ENCODE measurements at places on chromosomes 6 and 20. TPM values are rescaled to one million over a fixed set of nuclear protein-coding genes. Genes with fewer than 3 reads are reported as not detected.

DNA sequence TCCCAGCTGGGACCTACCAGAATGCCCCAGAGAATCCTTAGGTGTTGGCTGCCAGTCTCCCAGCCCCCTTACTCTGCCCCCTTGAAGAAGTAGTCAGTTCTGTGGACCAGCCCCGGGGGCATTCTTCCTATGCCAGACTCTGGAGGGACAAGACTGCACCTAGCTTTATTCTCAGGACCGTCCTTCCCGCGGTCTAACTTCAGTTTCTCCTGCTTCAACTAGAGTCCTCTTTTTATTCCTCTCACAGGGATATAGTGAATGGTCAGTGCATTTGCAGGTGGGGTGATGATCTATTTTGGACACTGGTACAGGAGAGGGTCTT, 35.9 kb upstream of the MDFI start:
- peaks cover 17% of the 10 kb centered on the region for H3K4me1 ChIP-seq
- no peaks in the 10 kb centered on the region for H3K36me3 ChIP-seq
- H3K4me3 ChIP-seq: no peak overlapping the region
- H3K27me3 ChIP-seq: peaks cover 2% of the 10 kb centered on the region
- no peak overlapping the region for H3K27ac ChIP-seq
- DNase-seq: no peak

DNA sequence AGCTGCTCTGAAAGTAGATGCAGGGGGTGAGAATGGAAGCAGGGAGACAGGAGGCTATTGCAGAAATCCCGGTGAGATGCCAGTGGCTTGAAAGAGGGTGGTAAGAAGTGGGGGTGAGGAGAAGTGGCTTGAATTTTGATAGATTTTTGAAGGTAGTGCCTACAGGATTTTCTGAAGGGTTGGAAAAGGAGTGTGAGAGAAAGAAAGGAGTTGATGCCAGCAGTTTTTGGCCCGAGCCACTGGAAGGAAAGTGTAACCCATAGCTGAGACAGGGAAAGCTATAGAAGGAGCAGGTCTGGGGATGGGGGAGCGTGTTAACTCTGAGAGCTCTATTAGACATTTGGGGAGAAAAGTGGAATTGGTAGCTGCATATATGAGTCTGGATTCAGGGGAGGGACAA, 9.7 kb downstream of the ARMC12 start:
- peaks cover 1% of the 10 kb centered on the region for H3K27me3 ChIP-seq
- no peaks in the 10 kb centered on the region for H3K4me1 ChIP-seq
- H3K4me3 ChIP-seq: no peak overlapping the region
- H3K27ac ChIP-seq: no peak overlapping the region

DNA sequence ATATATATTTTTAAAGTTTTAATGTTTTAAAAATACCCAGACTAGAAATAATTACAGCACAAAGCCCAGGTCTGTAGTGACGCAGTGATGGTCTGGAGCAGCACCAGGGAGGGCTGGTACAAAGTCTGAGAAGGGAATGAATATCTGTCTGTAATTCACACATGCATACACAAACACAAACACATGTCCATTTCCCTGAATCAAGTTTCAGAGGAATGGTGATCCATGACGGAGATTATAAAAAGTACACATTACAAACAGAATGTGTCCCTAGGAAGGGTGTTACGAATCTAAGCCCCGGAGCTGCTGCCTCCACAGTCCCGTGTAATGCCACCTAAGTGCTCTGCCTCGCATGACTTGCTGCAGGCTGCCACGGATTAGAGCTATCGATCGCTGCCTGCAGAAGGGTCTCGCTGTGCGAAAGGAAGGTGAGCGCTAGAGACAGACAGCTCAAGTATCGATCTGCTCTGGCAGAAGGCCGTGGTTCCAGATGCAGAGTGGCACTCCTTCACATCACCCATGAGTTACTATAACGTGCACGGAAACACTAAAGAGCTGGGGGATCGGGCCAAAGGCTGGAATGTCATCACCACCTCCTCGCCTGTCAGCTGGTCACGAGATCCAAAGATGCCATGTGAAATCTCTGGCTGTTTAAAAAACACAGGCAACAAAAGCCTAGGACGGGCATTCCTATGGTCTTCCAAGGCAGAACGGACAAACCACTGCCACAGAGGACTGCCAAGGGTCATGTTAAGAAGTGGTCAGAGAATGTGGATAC, 87.1 kb downstream of the INSM1 start:
- no peak for DNase-seq
- peaks cover 7% of the 10 kb centered on the region for H3K4me1 ChIP-seq
- H3K36me3 ChIP-seq: no peaks in the 10 kb centered on the region
- H3K27ac ChIP-seq: no peak overlapping the region

DNA sequence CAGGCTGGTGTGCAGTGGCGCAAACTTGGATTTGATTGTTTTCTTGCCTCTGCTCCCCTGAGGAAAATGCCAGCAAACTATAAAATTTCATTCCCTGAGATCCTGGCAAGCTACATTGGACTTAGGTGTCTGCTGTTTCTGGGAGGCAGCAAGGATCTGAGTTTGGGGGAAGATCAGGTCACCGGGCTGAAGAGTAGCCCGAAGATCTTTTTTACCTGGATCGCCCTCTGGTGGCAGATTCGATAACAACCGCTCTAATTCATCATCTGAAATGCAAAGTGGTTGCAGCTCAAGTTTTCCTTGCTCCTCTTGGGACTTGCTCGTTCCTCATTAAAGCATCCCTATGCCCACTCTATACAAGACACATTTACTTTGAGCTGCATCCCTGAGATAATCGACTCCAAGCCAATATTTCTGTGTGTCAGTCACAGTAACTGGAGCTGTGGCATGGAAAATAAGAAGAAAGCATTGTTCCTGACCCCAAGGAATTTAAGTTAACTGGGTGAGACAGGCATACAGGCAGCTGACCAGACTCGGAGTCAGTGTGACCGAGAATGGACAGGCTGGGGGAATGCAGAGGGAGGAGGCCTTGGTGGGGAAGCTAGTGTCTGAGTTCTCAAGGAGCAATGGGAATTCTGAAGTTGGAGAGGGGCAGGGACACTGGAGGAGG, 131.8 kb upstream of the PROKR2 start:
- H3K27me3 ChIP-seq: peaks cover 2% of the 10 kb centered on the region
- H3K27ac ChIP-seq: no peak overlapping the region
- peak; percentile 71 for DNase-seq
- no peaks in the 10 kb centered on the region for H3K4me1 ChIP-seq

The ALDH5A1 gene
- total RNA-seq: 7.2 TPM

The SERPINB6 gene
- 186 TPM for total RNA-seq
